ENCODE measurements at places on chromosomes 5 and 9.

GRCh38 chr5:122470365-122470764, 158.3 kb downstream of the SNCAIP start:
- DNase-seq: no peak

DNA sequence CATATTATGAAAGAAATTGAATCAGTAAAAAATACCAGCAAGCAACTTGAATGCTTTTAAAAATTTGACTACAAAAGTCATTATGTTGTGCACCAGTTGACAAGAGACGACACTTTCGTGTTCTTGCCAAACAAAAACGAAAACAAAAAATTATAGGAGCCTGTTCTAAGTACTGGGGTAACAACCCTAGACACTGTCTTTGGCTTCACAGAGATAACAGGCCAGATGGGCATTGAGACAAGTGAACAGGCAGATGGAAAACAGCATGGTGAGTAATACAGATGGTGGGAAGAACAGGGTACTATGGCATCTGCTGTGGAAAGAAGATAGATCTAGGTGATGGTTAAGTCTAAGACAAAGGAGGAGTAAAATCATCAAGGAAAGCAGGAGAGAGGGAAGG, 99.0 kb downstream of the CDH12 start:
- no peak for DNase-seq

DNA sequence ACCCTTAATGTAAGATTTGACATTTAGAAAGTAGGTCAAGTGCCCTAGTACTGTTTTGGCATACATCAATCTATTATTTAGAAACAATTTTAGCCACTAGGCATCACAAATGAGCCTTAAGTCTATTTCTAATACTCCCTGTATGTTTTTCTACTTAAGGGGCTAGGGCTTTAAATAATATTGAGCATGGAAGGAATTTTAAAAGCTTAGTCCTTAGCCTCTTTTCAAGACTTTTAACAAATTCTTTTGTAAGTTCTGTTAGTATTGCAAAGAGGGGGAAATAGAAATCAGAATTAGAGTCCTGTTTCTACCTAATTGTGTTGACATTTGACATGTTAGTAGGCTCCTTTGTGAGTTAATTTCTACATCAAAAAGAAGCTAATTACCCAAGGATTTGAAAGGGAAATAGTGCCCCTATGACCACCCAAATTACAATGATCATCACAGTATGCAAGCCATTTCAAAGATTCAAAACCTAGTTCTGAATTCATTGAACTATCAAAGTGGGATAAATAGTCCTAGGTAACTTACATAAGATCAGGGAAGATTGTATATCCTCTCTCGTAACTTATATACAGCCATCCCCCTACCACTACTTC, 647.8 kb upstream of the ACO1 start:
- no peak for DNase-seq

DNA sequence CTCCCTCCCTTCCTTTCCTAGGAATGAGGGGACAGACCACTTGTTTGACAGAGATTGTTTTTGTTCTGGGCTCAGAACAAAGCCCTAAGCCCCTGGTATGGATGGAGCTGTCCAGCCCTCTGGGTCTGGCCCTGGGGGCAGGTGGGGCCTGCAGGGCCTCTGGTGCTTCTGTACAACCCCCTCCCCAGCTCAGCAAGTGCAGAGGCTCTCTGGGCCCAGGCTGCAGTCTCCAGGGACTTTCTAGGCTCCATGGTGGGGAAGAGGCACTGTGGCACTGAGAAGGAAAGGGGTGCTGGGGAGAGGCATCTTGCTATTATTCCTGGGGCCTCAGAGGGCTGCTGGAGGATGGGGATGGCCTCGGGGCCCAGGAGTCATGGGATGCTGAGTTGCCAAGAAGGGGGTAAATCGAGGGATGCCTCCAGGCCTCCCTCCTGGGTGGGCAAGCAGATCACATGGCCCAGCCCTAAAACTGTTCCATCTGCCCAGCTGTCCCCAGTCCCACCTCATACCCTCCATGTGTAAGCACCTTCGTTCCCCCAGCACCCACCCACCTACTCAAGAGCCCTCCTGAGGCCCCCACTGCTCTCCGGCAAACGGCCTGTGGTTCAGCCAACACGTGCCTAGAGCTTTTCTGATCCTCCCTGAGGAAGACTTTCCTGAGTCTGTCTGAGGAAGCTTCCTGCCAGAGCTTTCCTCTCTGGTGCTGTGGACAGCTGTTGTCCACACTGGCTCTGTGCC, 225.7 kb downstream of the CACNA1B start:
- DNase-seq: no peak

DNA sequence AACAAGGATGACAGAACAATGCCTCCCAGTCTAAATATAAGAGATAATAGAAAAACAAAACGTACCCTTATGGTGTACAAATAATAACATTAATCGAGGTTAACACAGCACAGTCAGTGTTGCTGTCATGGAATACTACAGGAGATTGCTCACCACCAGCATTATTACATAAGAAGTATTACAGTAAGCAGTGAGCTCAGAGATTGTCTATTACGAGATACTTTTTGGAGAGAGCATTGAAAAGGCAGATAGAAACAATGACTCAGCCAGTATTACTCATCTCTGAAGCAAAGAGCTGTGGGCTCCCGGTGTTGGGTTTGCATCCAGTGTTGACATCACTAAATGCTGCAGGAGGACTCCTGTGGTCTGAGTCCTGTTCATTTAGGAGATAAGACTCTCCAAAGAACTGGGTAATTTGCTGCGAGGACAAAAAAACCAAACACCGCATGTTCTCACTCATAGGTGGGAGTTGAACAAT, 191.9 kb upstream of the SEMA6A start:
- DNase-seq: no peak

DNA sequence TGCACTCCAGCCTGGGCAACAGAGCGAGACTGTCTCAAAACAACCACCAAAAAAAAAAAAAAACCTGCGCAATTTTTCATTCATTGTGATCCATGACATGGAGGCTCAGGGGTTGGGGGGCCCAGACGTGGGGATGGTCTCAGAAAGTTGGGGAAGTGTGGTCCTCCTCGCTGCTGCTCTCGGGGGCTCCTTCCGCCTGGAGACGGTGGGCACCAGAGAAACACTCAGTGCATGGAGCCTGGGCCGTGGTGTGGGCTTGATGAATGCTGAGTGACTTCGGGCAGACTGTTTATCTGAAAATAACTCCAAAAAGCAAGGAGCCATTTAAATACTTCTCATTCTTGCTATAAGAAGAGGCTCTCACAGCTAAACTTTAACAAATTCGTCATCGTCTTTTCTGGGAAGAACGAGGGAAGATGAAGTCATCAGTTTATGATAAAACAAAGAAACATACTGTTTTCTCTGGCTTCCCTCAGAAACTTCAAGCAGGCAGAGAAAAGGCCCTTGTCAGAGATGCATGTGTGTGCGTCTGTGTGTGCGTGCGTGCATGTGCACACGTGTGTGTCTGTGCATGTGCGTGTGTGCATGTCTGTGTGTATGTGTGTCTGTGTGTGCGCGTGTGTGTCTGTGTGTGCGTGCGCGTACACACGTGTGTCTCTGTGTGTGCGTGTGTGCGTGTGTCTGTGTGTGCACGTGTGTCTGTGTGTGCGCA, 35.0 kb downstream of the RASGEF1C start:
- DNase-seq: no peak

- DNase-seq: no peak
Measured at GRCh38 chr9:97594381-97594921, 38.7 kb downstream of the TSTD2 start.

GRCh38 chr5:12354686-12355085, 450.4 kb upstream of the CTNND2 start:
- no peak for DNase-seq

- DNase-seq: no peak
Measured at GRCh38 chr5:167269146-167269545, 1022.3 kb upstream of the WWC1 start.

DNA sequence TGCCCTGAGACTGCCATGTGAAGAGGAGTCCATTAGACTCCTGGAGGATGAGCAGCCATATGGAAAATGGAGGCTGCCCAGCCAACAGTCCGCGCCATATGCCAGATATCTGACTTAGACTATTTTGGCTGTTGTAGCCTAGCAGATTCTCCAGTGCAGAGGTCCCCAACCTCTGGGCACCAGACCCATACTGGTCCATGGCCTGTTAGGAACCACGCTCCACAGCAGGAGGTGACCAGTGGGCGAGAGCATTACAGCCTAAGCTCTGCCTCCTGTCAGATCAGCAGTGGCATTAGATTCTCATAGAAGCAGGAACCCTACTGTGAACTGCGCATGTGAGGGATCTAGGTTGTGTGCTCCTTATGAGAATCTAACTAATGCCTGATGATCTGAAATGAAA, 851.9 kb downstream of the NR2F1-AS1 start:
- no peak for DNase-seq

- no peak for DNase-seq
Measured at GRCh38 chr9:93575796-93576257, 557 bp upstream of the PHF2 start.

GRCh38 chr9:76900884-76901440, 5.0 kb downstream of the PRUNE2 start:
- no peak for DNase-seq

GRCh38 chr5:140207250-140207964, 32.4 kb downstream of the CYSTM1 start:
- no peak for DNase-seq

- DNase-seq: no peak
Measured at GRCh38 chr9:462606-463005, 247.9 kb downstream of the DOCK8 start.

DNA sequence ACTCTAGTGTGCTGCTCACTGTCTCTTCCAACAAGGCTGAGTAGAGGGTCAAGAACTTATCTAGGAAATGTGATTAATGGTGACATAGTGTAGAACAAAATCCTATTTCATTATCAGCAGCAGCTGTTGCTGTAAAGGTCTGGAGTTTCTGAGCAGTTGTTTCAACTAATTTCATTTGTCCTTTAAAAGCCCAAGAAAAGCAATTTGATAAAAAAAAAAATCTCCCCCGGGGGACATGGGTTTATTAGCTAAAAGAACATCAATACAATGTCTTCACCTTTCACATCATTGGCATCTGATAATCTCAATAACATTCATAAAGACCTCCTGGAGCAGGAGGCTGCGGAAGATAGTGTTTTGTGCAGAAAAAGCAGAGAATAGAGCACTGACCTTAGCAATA, 468.1 kb downstream of the KCTD16 start:
- no peak for DNase-seq

GRCh38 chr9:8907868-8908267, 1108.3 kb upstream of the DMAC1 start:
- DNase-seq: no peak

- no peak for DNase-seq
Measured at GRCh38 chr5:148810823-148811222, 15.6 kb upstream of the ADRB2 start.

DNA sequence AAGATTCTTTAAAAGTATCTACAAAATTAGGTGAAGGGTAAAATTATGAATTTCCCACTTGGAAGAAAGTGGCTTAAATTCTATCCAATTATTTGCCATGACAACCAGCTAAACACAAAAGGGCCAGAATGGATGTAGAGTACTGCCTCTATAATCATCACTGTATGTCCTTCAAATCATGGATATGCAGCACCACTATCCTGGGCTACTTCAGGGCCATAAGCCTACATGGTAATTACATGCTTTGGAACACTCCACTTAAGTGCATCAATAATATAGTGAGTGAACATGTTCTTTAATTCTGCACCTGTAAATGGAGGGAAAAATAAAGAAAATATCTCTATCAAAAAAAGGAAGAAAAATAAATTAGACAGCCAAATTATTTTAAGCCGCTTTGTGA, 575.2 kb downstream of the ISL1 start:
- no peak for DNase-seq

GRCh38 chr9:31394015-31394473, 990.4 kb upstream of the ACO1 start:
- DNase-seq: no peak

DNA sequence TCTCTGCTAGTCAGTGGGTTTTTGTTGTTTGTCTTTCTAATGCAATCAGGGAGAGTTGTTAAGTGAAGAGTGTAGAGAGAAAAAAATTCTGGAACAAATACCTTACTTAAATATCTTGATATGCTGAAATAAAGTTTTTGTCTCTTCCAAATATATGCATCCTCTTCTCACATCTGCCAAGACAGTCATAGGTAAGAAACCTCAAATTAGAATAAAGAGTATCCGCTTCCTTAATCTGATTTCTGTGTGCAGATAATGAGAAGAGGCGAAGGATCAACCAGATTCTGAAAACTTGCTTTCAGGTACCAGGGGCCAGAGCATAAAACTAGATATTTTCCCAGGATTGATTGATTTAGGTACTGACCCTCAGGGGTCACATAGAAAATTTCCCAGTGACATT, 11.3 kb upstream of the IL6ST start:
- no peak for DNase-seq

- no peak for DNase-seq
Measured at GRCh38 chr9:21333226-21333625, 2.0 kb downstream of the KLHL9 start.

DNA sequence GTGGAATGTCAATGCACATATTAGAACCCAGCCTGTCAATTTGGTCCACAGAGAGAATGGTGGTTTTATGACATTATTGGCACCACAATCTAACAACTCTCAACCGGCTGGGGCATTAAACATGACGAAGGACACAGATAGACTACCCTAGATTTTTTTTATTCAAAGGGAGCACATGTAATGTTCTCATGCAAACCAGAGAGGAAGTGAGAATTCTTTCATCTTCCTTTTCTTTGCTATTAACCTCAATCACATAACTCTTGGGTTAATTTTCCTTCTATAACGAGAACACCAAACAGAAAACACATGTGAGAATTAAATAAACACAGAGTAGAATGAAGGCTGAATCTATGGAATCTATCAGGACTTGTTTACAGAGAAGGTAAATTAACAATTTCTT, 94.9 kb upstream of the TNC start:
- DNase-seq: no peak

DNA sequence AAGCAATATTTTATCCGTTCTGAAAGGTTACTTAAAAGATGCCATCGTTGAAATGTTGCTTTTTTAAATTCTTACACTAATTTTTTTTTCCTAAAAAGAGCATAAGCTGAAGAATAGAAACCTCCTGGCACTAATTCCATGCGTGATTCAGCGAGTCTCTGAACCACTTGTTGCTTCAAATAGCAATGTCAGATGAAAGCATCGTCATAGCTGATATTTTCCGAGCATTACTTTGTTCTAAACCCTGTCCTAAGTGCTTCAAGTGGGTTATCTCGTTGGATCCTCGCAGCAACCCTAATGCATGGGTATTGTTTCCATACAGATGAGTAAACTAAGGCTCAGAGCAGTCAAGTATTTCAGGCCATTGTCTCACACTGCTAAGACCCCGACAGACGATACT, 79.7 kb downstream of the CDH6 start:
- no peak for DNase-seq

GRCh38 chr5:176535101-176535663, 2.0 kb downstream of the RNF44 start:
- DNase-seq: no peak

DNA sequence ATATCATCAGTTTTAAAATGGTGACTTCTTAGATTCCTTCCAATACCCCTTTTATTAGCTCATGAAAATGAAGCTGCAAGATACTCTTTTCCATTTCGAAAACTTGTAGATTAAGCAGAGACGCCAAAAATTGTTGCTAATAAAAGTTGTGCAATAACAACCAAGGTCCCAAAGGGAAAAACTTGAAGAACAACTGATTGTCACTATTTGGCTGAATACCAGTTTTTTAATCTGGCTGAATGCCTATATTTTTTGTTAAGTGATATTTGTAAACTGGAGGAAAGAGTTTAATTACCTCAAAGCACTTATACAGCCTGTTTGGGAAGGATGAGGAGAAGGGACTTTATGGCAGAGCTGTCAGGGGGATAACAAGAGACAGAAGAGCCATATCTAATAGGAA, 14.6 kb downstream of the C5orf58 start:
- DNase-seq: no peak

Data from AG09319 (cell line).